ENCODE measurements at places on chromosomes 16 and 17.

DNA sequence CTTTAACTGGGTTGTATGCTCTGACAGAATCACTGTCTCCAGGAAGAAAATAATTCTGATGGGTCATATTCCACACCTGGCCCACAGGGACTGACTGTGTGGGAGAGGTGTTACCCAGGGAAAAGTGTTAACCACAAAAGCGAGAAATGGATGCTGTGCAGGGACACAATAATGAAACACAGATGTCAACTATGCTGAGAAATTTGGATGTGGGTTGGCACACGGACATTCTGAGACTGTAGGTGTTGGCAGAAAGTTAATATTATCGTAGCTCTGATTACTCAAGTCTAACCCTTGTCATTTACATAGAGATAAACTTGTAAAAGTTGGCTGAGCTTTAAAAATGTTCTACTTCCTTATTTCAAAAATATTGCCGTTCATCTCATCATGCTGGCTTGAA is 19.6 kb downstream of the TMC5 start:
- DNase-seq, result no peak

DNA sequence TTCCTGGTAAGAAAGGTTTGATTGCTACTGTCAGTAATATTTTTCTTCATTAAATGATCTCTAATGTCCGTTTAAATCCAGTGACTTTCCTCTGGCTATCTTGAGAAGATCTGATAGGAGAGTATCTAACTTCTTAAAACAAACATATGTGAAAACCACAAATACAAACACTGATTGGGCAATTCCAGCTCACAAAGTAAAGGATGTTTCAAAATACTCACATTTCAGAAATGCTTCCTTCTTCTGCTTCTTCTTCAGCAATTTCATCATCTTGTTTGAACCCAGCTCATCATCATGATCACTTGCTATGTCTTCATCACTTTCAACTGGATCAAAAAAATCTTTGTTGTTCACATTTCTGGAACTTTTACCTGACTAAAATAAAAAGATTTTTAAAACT is 64.3 kb upstream of the RBL2 start:
- DNase-seq, result no peak

GRCh38 chr17:60314423-60314822 is 77.5 kb downstream of the USP32 start:
- no peak for DNase-seq

DNA sequence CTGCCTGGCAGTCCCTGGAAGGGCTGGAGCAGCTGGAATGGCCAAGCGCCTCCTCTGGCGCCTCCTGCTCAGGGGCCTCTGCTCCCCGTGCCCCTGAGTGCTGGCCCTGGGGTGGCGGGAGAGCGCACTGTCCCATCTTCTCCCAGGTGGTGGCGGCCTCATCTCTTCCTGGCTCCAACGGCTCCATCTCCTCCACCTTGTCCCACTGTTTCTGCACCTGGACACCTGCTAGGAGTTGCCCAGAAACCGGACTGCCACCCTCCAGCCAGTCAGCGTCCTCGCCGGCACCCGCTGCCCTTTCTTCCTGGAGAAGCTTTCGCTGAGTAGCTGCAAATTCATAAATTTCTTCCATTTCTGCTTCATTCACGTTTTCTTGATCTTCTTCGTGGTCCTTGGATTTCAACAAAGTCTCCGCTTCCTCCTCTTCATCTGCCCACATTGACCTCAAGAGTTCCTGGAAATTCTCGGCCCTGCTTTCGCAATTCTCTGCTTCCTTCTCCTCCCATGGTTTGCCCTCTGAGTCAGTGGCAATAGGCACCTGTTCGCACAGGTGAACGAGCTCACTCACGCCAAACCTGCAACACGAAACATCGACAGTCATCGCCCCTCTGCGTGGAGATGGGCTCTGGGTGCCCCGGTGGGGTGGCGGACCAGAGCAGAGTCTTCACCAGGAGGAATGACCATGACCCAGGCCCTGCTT is 13.7 kb upstream of the NLRC3 start:
- DNase-seq, result no peak

GRCh38 chr17:83137523-83137922 is 58.1 kb downstream of the METRNL start:
- DNase-seq, result peak; percentile 31

GRCh38 chr17:70366386-70366785 is 197.1 kb downstream of the KCNJ2 start:
- peak; percentile 70 for DNase-seq

DNA sequence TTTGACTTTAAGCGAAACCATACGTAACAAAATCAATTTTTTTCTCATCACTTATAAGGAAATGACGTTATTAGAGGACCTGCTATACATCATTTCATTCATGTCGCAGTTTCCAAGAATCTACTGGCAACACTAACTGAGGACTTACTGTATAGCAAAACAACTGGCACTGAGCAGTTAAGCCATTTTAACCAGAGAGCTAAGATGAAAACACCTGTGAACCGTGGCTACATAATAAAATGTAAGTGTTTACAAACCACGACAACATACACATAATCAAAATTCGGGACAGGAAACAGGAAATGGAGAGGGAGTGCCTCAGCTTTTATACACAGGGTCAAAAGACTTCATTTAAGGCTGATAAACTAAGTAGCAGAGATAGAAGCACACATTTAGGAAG is 29.5 kb downstream of the METTL16 start:
- DNase-seq, result no peak

DNA sequence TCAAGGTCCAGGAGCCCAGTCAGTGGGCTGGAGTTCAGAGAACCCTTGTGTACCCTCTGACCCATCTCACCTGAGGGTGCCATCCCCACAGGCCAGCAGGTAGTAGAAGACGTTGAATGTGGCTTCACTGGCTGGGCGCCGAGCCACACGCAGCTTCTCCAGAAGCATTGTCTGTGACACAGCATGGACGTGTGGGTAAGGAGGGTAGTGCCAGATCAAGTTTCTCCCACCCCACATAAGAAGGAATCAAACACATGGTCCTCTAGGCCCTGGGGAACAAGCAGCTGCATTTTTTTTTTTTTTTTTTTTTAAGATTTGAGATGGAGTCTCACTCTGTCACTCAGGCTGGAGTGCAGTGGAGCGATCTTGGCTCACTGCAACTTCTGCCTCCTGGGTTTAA is 60.9 kb downstream of the MYO18A start:
- no peak for DNase-seq

GRCh38 chr17:72665852-72666851 is 426.3 kb downstream of the SLC39A11 start:
- DNase-seq, result peak; percentile 62

DNA sequence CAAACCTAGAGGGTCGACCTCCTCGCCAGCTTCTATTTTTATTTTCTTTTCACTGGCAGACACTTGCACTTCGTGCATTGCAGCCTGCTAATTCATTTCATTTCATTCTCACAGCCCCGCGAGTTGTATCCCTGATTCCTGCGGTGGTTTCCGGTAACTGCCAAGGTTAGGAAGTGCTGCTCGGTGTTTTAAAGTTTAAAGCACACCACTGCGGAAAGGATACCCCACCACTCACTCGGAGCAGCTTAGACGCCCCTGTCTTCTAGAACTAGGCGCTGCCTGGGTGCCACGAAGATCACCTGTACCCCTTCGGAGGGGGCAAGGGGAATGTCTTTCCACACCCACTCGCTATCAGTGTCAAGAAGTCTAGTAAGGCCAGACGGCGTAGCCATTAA is 509 bp downstream of the CNEP1R1 start:
- DNase-seq, result no peak

- DNase-seq, result no peak
Measured at GRCh38 chr17:45651145-45651709, 132.9 kb upstream of the CRHR1 start.

DNA sequence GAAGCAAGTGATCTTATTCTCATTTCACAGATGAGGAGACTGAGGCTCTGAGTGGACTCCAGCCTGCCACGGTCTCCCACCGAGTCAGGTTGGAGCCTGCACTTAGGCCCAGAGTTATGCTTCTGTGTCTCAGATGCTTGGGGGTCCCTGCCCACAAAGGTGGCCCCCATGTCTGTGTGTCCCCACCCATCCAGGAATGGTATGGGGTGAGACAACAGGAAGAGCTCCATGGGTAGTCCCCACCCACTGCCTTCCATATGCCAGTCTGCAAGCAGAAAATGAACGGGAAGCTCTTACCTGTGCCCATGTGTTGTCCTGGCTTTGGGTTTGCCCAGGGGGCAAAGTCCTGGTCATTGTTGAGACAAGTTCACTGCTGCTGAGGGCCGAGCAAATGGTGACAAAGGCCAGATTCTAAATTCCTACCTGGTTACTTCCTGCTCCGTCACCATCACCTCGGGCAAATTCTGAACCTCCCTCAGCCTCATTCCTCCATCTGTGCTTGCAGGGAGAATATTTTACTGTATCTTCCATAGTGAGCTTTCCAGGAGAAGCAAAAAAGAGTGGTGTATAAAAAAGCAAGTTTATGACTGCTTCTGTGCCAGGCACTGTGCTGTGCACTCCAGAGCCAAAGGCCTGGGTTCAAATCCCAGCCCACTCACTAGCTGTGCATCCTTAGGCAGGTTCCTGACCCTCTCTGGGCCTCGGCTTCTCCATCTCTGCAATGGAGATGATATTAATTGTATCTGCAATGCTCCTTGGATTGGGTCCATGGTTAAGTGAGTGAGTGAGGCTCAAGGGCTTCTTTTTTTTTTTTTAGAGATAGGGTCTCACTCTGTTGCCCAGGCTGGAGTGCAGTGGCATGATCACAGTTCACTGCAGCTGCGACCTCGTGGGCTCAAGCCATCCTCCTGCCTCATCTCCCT is 9.3 kb downstream of the IL4R start:
- peak; percentile 35 for DNase-seq

DNA sequence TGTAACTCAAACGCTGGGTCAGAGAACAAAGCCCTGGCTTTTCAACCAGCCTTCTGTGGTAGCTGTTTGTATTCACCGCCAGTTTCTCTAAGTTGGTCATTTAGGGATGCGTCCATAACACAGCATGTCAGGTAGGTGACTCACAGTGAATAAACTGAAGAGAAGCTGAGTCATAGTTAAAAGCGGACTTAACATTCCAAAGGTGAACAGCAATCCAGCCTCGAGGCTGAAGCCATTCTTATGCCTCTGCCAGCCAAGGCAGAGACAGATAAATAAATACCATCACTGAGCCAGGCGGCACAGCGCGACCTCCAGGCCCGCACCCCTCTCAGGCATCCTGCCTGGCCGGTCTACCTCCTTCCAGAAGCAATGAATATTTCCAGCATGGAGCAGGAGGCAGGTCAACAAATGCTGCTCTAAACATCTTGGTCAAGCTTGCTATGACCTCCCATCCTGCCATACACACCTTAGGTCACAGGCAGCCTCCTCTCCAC is 12.4 kb upstream of the CACNG4 start:
- peak; percentile 92 for DNase-seq

- no peak for DNase-seq
Measured at GRCh38 chr16:68453816-68454215, 5.5 kb upstream of the SMPD3 start.

GRCh38 chr17:46979147-46979863 is at the start of gene RPRML:
Gene RPRML (minus strand): TSS chr17:46979253. CDS start chr17:46979007, 246 bp downstream.
- DNase-seq, result peak; percentile 88

GRCh38 chr17:51118330-51119195 is 2.1 kb downstream of the SPAG9 start:
- no peak for DNase-seq

DNA sequence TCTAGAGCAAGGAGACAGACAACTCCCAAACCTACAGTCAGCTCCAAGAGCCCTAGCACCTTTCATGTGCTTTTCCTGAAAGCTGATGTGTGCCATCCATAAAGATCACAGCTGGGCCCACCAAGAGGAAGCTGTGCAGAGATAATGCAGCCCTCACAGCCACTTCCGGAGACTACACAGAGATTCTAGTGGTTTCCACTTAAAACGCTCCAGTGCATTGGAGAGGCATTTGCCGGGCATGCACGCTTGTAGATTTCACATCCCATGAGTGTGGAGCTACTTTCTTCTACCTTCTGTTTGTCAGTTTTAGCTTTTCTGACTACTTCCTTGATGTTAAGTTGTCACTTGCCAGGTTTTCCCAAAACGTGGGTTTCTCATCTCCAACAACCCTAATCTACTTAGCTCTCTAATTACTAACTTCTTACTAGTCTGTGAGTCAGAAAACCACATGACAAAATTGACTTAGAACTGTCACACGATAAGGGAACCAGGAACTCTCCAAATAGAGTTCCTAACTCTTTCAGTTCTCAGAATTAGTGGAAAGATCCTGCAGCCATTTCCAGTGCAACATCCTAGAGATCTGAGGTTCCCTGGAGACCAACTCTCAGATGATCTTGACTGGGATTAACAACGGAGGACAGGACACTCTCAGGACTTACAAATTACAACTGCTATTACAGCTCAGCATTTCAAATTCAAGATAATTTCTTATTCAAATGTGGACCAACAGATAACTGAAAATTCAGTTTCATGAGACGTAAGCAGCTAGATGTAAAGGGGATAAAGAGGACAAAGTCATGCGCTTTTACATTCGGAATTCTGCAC is 28.6 kb downstream of the PMP22 start:
- no peak for DNase-seq

DNA sequence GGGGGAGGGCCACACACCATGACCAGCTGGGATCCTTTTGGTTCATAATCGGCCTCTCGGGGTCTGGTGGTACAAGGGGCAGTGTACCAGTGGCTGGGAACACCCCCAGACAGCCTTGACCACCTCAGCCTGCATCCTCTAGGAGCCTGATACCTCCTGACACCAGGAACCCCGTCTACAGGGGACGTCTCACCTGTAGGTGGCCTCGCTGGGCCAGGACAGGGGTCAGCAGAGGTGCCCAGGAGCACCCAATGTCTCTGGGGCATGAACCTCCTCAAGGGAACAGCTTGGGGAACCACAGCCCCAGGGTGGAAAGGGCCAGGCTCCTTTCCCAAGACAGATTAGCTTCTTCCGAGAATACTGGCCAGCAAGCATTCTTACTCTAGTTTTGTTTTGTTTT is 2.5 kb upstream of the METRNL start:
- DNase-seq, result peak; percentile 70

GRCh38 chr17:16926061-16926511 is 45.8 kb downstream of the TNFRSF13B start:
- DNase-seq, result peak; percentile 38

GRCh38 chr17:1251866-1252608 is 18.2 kb upstream of the BHLHA9 start:
- no peak for DNase-seq

DNA sequence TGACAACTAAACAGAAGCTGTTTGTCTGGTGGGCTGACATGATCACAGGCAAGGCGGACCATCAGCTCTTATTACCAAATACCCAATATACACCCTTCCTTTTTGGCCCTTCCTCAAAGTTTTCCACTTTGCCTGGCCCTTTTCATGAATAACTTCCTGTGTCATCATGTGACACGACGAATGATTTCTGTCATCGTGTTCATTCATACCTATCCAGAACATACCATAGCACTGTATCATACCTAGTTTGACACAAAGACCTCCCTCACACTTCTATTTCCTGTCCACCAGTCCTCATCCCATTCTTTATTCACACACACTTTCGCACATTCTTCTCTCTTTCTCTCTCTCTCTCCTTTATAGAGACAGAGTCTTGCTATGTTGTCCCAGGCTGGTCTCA is 131.8 kb downstream of the STX8 start:
- DNase-seq, result no peak

DNA sequence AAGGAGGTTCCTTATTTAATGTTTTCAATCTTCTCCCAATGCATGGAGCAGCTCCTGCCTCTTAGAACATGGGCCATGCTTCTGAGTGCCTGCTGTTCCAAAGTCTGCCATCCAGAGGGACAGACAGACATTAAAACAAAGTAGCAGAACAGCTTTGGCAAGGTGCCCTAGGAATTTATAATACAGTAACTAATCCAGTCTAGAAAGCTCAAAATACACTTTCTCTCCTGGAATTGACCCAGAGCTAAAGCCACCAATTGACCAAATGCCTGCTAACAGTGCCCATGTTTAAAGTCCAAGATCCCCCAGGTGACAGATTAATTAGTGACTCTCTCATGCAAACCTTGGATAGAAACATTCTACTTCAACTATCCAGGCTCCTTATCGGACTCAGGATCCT is 11.1 kb upstream of the CHRNE start:
- no peak for DNase-seq

Data from endodermal cell (in vitro differentiated cells).